ENCODE measurements at places on chromosomes 16 and 17.

GRCh38 chr17:81839301-81839700 is 4.5 kb upstream of the PPP1R27 start:
- DNase-seq = no peak

- DNase-seq = no peak
Observed at GRCh38 chr17:28145348-28145747, 102.9 kb downstream of the NLK start.

DNA sequence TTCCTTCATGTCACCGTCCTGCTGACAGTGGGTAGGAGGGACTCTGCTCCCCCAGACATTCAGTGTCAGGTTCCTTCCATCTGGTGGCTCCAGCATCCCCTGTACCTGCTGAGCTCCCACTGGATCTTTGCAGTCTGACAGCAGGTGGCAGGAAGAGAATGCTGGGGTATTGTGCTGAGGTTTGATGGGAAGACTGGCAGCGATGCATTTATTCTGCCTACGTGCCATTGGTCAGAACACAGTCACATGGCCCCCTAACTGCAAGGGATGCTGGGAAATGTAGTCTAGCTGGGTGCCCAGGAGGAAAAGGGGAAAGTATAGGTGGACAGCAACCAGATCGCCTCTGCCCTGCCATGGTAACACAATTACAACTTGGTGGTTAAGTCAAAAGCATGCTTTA is 44.4 kb downstream of the IRX3 start:
- DNase-seq = no peak

DNA sequence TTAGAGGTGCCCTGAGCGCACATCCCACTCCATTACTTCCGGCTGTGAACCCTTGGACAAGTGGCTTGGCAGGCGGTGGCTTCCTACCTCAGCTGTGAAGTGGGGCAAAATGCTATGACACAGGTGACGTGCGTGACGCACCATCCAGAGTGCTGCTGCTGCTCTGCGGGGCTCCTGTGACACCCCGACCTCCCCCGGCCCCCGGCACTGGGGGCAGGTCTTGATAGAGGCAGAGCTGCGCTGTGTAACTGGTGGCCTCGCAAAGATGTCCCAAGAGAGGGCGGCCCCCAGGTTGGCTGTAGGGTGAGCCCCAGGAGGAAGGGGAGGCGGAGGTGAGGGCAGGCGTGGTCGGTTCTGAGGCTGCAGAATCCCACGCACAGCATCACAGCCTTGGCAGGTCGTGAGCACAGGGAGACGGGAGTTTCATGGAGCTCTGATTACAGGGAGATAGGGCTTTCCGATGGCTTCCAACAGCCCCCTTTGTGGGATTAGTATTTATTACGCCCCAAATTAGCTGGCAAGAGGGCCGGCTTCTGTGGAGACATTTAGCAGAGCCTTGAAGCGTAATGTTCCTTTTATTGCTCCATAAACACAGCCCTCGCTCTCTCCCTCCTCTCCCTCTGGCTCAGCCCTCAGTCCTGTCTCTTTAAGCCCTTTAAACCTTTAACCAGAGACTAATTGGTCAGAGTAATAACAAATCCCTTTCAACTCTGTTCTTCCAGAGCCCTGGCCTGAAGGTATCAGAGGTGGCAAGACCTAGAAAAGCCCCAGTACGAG is 328.1 kb downstream of the C16orf95 start:
- no peak for DNase-seq

DNA sequence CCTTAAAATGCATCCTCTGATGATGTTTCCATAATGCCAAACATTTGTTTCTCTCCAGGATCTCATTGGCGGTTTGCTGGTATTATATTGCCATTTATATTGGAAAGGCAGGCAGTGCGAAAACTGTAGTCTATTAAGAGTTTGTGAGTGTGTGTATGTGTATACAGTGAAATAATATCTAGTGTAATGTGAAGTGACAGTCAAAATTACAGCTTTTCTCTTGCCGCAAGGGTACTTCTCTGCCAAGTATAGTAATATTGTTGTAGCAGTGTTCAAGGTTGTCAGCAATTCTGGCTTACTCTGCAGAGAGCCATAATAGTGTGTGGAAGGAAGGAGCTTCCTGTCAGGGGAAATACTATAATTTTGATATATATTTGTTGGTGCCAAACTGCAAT is 178.6 kb downstream of the WWOX start:
- no peak for DNase-seq

GRCh38 chr16:50323335-50324011 is 45.3 kb downstream of the BRD7 start:
- DNase-seq = no peak

DNA sequence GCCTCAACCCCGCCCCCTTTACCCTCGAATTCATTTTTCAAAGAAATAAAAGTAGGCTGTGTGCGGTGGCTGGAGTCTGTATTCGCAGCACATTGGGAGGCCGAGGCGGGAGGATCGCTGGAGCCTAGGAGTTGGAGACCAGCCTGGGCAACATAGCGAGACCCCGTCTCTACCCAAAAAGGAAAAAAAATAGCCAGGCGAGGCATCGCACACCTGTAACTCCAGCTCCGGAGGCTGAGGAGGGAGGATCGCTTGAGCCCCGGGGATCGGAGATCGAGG is 671 bp upstream of the TOP2A start:
- DNase-seq = no peak

DNA sequence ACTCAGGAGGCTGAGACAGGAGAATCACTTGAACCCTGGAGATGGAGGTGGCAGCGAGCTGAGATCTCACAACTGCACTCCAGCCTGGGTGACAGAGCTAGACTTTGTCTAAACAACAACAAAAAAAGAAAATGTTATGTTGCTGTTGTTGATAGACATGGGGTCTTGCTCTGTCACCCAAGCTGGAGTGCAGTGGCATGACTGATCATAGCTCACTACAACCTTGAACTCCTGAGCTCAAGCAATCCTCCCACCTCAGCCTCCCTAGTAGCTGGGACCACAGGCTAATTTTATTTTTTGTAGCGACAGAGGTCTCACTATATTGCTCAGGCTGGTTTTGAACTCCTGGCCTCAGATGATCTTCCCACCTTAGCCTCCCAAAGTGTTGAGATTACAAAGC is 20.0 kb downstream of the FBXO47 start:
- DNase-seq = no peak

- DNase-seq = no peak
Observed at GRCh38 chr17:51533821-51534220, 273.5 kb downstream of the UTP18 start.

GRCh38 chr16:65749506-65749905 is 617.0 kb upstream of the CDH5 start:
- DNase-seq = no peak

- DNase-seq = no peak
Observed at GRCh38 chr17:9322326-9322725, 253.3 kb downstream of the STX8 start.

GRCh38 chr16:56862776-56863175 is 2.2 kb upstream of the SLC12A3 start:
- no peak for DNase-seq

GRCh38 chr16:17037499-17037898 is 433.3 kb downstream of the XYLT1 start:
- DNase-seq = no peak

GRCh38 chr17:20206068-20206467 is 196.9 kb downstream of the SPECC1 start:
- DNase-seq = no peak

- no peak for DNase-seq
Observed at GRCh38 chr17:77371117-77371887, 230.5 kb downstream of the SEC14L1 start.

DNA sequence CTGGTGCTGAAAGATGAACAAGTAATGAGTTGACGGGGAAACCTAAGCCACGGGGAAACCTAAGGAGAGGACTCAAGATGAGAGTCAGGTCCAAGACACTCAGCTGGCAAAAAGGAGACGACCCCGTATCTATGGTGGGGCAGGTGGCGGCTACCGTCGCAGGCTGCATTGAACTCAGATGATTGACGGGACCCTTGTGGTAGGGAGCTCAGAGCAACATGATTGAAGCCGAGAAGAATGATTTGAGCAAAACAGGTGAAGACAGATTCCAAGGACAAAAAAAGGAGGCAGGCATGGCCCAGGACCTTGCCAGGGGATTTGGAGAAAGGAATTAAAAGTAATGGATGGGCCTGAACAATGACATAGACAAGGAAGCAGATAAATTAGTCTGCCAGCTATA is 7.5 kb upstream of the MYH3 start:
- no peak for DNase-seq

DNA sequence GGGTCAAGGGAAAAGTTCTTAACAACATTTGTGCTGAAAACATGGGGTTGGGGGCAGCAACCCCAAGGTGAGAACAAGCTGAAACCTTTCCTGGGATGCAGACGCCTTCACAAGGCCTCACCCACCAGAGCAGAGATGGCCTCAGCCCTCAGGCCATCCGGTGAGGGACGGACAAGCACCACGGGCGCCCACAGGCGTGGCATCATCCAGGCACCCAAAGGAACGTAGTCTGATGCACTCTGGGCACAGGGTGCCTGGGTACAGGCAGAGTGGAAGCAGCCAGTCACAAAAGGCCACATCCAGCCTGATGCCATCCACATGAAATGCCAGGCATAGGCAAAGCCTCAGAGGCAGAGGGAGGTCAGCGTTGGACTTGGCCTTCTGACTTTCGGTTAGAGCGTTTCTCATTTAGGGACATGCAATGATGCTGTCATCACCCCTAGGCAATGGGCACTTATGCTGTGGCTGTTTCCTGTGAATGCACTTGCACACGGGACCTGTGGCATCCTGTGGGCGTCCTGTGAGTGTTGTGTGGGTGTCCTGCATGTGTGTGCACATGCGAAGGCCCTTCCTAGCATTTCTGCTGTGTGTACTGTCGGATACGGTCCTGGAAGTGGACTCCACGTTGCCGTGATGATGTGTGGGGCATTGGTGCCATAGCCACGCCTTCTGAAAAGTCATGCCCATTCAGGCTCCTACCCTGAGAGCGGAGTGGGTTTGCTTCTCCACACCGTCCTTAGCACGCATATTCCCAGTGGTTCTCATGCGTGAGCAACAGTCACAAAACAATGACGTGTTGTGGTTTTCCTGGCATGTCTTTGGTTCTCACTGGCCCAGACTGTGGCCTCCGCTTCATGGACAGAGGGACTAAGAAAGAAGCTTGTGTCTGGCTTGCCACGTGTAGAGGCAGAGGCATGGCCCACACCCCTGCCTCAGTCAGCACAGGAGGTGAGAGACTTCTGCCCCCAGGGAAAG is 52.7 kb upstream of the ZNF469 start:
- no peak for DNase-seq

DNA sequence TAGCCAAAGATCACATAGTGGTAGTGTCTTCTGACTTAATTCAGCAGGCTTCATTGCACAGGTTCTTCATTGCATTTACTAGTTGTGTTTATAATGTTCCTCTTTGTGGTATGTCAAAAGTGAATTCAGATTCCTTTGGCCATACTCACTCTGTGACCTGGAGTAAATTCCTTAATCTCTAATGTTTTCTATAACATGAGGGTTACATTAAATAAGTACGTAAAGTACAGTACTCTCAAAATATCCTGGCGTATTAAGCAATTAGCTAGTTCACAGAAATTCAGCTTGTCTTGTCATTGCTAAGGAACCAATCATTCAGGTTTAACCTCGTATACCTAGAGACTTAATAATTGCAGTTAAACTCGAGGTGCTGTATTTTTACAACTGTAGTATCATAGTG is 4.2 kb downstream of the RPS6KB1 start:
- no peak for DNase-seq

- DNase-seq = no peak
Observed at GRCh38 chr16:28905800-28906372, 19.2 kb downstream of the RABEP2 start.

GRCh38 chr16:51950118-51950780 is 596.7 kb downstream of the TOX3 start:
- DNase-seq = no peak

DNA sequence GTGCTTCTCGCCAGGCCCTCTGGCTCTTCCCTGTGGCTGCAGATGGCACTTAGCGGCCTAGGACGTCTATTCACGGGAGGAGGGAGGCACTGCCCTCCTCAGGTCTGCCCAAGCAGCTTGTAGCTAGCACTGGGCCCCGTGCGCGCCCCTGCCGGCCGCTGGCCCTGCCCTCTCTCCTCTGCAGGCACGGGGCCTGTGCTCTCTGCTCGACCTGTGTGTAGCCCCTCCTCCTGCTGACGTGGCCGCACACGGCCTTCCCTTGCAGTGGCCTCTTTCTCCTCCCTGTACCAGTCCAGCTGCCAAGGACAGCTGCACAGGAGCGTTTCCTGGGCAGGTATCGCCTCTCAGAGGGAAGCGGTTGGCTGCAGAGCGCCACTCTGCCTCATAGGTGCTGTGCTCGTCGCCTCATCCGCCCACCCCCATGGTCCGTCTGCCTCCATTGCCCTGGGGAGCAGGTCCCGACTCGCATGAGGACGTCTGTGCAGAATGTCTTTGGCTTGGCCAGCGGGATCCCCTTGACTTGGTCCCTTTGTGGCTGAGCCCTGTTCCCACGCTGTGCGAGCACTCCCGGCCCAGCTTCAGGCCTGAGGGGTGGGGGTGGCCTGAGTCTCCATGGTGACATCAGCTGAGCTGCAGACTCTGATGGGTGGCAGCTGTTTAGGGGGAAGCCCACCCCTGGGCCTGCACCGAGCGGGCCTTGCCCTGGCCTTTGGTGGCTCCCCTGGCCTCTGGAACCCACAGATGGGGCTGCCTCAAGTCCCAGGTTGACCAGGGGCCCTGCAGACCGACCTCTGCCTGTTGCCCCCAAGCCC is 34.6 kb downstream of the TSC2 start:
- no peak for DNase-seq

DNA sequence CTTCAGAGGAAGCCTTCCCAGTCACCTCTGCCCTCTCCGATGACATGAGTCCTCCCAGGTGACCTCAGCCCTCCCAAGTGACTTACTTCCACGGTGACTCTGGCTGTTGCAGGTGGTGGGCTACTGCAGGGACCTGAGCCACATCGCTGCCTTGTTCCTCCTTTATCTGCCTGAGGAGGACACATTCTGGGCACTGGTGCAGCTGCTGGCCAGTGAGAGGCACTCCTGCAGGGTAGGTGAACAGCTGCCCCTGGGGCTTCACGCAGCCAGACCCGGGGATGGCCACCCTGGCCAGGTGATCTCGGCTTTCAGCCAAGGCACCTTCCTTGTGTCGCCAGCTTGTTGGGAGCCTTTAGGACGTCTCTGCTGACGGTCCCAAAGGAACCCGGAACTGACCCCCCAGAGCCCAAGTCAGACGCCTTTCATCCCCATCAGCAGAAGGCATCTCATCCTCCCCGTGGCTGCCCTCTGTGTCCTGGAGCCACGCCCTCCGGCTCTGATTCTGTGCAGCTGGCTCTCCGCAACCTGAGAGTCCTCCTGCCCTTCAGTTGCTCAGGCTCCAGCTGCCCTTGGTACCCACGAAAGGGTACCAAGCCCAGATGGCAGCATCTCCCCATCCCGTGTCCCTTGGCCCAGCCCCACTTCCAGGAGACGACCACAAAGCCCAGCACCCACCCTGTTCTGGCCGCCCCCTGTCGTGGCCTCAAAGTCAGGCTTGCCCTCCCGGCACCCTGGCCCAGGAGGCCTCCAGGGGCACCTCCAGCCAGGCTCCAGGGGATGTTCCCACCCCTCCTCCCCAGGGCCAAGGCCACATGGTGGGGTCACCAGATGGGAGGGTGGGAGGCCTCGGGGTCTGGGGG is 81.7 kb downstream of the GOSR1 start:
- no peak for DNase-seq

GRCh38 chr17:16880121-16880842 is 91.6 kb downstream of the TNFRSF13B start:
- no peak for DNase-seq
